ENCODE measurements at places on chromosomes 4 and X.

GRCh38 chr4:113040793-113041192 lies 8.7 kb upstream of the ANK2 start:
- no peak for DNase-seq

- no peak for DNase-seq
Measured at GRCh38 chr4:133856731-133857355, 344.7 kb downstream of the PABPC4L start.

DNA sequence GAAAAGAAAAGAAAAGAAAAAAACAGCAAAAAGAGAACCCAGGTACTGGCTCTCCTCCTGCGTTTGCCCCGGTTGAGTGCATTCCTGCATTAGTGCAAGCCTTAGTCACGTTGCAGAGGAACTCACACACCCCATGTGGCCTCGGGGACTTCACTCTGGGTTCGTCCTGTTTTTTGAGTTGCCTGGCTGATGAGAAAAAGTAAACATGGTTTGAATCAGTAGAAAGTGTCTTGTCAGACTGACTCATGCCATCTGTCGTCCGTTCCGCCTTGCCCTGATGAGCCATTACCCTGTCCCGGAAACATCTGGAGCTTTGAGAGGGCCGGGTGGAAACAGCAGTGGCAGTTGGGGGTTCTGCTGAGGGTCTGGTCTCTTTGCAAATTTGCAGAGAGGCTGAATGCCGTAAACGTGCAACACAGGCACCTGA lies 16.3 kb downstream of the CD99 start:
- DNase-seq, result no peak

DNA sequence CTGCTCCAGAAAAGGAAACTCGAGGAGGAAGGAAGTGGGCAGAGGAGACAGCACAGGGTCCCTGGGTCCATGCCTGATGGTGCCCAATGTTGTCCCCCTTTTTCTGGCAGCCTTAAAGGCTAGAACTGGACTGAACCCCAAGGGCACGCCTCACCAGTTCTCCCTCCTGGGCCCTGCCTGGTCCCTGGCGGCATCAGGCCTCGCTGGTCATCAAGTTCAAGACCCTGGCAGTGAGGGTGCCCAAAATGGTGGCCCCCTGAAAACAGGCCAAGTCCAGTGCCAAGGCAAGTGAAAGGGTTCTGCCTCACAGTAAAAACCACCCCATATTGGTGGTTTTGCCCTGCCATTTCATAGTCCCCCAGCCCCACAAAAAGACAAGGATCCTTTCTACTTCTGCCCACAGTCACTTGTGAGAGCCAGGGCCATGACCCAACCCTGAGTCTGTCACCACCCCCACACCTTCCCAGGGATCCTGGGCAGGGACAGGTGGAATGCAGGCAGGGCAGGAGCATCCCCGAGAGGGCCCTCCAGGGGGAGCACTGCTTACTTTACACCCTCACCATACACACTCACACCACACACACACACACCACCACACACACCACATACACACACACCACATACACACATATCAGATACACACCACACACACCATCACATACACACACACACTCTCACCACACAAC lies 107.6 kb downstream of the DCTD start:
- no peak for DNase-seq

GRCh38 chrX:16843208-16843909 lies 26.8 kb downstream of the RBBP7 start:
- no peak for DNase-seq

DNA sequence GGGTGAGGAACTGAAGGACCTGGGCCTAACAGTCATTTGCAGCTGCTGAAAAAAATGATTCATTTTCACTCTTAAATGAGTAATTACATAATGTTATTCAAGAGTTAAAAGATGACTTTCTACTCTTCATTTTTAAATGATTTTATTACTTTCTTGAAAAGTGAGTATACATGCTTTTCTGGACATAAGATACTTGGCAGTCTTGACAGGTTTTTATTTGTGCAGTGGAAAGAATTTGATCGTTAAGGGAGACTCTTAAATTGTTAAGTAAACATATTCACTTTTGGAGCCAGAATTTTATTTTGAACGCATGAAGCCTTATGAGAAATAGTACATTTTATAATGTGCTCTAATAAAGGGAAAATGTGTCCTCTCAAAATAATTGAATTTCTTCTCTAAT lies 245.7 kb downstream of the TENM3 start:
- DNase-seq, result no peak

- DNase-seq, result no peak
Measured at GRCh38 chrX:9442056-9442455, 22.8 kb upstream of the TBL1X start.

DNA sequence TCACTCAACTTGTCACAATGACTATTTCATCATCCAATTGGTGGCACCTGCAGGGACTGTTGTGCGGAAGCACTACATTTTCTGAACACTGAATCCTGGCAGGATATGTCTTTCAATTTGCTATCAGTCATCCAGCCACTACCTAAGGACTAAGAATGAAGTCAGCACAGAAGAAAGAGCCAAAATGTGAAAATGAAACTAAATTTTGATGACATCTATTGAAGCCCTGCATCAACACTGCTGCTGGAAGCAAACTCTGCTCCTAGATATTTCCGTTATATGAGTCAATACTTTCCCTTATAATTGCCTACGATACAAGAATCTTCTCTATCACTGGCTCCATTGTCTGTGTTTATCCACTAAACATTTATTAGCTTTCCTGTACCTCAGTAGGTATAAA lies 917.9 kb downstream of the RAPGEF2 start:
- DNase-seq, result no peak

GRCh38 chr4:125315576-125316400 lies 1.0 kb downstream of the FAT4 start:
- DNase-seq, result no peak

GRCh38 chr4:173545440-173545839 lies 15.4 kb upstream of the HAND2 start:
- DNase-seq, result no peak

DNA sequence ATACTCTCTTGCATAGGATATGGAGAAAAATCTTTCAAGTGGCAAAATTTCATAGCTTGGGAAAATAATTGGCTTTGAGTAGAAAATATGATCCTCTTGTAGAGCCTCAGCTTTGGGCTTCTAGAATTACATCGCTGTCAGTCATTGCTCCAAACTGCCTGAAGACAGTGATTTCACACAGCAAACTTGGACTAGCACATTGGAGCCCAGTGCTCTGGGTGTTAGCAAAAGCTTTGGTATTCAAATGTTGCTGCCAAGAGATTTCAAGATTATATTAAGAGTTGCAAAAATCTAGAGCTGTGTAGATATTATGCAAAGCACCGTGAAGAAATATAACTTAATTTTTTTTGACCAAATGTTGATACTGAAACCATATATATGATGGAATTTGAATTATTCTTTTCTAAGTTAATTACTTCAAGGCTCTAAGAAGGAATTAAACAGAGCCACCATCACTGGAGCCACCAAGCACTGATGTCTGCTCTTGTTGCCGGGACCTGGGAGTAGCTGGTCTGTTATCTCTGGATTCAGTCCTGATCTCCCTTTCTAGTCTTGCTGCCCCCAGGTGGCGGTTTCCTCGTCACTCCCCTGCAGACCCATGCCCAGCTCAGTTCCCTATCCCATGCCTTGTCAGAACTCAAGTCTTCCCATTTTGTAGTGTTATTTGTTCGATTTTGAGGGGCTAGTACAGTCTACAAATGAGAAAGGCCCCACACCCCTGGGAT lies 260.7 kb upstream of the SFRP2 start:
- DNase-seq, result no peak

- DNase-seq, result no peak
Measured at GRCh38 chrX:130896026-130896425, 7.0 kb downstream of the ENOX2 start.

GRCh38 chrX:132501606-132502005 lies 12.8 kb upstream of the MBNL3 start:
- no peak for DNase-seq

GRCh38 chr4:99537674-99538073 lies 26.2 kb downstream of the TRMT10A start:
- no peak for DNase-seq

- DNase-seq, result no peak
Measured at GRCh38 chr4:126475730-126476129, 1157.0 kb upstream of the INTU start.

DNA sequence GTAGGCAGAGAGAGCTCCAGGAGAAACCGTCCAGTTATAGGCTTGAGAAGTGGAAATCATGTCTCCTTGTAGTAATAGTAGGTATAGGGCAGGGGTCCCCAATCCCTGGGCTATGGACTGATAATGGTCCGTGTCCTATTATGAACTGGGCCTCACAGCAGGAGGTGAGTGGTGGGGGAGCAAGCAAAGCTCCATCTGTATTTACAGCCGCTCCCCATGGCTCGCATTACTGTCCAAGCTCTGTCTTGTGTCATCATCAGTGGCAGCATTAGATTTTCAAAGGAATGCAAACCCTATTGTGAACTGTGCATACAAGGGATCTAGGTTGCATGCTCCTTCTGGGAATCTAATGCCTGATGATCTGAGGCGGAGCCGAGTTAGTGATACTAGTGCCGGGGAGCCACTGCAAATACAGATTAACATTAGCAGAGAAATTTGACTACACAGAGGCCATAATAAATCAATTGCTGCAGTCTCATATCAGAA lies 67.6 kb downstream of the MRPL1 start:
- DNase-seq, result no peak
